ENCODE measurements at places on chromosomes 7 and 10.
A peak's percentile ranks its signal among the peaks of the same experiment; 100 is the strongest.

- no peak for DNase-seq
Observed at GRCh38 chr10:44280226-44281014, 104.5 kb downstream of the CXCL12 start.

DNA sequence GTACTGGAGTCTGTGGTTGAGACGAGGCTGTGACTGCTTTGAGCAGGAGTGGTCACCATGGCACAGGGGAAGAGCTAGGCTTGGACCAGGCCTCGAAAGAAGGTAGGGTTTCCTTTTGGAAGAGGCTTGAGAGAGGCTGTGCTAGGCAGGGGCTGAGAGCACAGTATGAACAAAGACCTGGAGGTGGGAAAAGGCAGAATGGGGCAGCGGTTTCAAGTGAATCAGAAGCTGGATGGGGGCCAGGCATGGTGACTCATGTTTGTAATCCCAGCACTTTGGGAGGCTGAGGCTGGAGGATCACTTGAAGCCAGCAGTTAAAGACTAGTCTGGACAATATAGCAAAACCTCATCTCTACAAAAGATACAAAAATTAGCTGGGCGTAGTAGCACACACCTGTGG lies 65.9 kb downstream of the CLIP2 start:
- DNase-seq = peak; percentile 72

DNA sequence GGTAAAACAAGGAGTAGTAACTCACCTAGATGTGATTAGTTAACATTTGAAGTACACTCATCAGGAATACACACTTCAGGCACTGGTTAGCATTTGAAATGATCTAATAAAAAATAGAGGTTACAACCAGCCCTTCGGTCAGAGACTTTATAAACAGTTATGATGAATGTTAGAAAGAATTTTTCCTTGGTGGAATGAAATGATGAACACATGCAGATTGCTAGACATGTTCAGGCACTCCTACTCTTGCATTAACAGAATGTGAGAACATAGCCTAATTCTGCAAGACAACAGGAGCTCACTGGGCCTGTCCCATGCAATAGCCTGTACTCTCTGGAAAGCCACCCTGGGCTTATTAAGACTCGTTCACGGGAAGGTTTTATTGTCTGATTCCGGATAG lies 47.3 kb upstream of the TECTB start:
- peak; percentile 12 for DNase-seq

DNA sequence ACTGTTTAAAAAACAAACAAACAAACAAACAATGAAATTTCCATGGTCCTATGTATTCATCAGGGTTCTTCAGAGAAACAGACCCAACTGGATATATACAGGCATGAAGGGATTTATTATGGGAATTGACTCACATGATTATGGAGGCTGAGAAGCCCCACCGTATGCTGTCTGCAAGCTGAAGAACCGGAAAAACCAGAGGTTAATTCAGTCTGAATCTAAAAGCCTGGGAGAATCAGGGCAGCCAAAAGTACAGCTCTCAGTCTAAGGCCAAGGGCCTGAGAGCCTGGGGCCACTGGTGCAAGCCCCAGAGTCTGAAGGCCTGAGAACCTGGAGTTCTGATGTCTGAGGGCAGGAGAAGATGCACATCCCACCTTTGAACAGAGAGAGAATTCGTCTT lies 163.5 kb downstream of the MDFIC start:
- DNase-seq = no peak

- DNase-seq = no peak
Observed at GRCh38 chr10:28859791-28860190, 182.5 kb downstream of the BAMBI start.

- no peak for DNase-seq
Observed at GRCh38 chr7:152912511-152912910, 153.0 kb downstream of the ACTR3B start.

GRCh38 chr10:51301644-51302043 lies 227.4 kb downstream of the PRKG1 start:
- peak; percentile 37 for DNase-seq

DNA sequence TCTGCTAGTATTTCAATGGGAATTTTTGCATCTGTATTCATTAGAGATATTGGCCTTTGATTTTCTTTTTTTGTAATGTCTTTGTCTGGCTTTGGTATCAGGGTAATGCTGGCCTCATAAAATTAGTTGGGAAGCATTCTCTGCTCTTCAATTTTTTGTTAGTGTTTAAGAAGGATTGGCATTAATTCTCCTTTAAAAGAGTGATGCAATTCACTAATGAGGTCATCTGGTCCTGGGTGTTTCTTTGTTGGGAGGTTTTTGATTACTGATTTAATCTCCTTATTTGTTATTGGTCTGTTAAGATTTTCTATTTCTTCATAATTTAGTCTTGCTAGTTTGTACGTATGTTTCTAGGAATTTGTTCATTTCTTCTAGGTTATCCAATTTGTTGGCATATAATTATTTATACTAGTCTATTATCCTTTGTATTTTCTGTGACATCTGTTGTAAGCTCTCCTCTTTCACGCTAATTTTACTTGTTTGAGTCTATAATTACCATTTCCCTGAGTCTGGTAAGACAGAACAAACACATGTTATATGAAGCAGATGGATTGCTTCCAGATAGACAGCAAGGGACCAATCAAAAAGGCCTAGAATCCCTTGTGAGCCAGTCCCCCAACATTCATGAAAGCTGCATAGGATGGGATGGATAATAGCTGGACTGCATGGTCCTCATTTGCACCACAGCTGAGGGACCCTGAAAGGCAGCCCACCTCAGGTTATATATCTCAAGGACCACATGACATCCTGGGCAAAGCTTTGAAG lies 54.4 kb downstream of the MTPAP start:
- no peak for DNase-seq

DNA sequence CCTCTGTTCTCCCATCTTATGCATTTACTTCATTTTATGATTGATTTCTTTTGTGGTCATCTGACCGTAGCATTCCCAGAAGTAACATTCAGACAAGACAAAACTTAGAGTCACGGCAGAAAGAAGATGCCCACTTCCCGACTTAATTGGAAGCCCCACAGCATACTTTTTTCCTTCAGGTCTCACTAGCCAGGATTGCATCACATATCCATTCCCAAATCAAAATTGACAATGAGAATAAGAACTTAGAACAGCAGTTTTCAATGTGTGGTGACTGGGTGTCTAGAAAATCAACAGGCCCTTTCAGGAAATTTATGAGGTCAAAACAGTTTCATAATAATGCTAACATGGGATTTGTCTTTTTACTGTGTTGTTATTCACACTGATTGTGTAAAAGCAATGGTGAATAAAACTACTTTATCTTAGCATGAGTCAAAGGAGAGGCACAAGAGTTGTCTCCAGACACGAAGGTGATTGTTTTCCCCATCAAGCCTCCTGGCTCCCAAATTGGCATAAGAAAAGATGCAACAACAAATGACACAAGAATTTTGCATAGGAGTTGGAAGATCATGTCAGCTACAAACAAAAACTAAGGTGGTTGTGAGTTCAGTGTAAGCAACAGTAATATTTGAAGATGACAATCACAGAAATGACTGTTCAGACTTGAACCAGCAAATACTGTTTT lies 493.9 kb downstream of the HTR7 start:
- DNase-seq = no peak

DNA sequence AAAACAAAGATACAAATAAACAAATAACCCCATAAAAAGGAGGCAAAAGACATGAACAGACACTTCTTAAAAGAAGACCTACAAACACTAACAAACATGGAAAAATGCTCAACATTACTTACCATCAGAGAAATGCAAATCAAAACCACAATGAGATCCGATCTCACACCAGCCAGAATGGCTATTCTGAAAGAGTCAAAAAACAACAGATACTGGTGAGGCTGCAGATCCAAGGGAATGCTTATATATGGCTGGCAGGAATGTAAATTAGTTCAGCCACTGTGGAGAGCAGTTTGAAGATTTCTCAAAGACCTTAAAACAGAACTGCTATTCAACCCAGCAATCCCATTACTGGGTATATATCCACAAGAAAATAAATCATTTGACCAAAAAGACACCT lies 80.4 kb upstream of the NRP1 start:
- DNase-seq = no peak

GRCh38 chr10:116780691-116781205 lies 38.4 kb upstream of the HSPA12A start:
- DNase-seq = no peak

- peak; percentile 43 for DNase-seq
Observed at GRCh38 chr7:19772841-19773760, at the start of gene TMEM196. TMEM196 (minus strand) TSS chr7:19773617; CDS start chr7:19772696, 921 bp downstream.

- no peak for DNase-seq
Observed at GRCh38 chr10:73788864-73789658, 3.7 kb downstream of the ZSWIM8 start.

DNA sequence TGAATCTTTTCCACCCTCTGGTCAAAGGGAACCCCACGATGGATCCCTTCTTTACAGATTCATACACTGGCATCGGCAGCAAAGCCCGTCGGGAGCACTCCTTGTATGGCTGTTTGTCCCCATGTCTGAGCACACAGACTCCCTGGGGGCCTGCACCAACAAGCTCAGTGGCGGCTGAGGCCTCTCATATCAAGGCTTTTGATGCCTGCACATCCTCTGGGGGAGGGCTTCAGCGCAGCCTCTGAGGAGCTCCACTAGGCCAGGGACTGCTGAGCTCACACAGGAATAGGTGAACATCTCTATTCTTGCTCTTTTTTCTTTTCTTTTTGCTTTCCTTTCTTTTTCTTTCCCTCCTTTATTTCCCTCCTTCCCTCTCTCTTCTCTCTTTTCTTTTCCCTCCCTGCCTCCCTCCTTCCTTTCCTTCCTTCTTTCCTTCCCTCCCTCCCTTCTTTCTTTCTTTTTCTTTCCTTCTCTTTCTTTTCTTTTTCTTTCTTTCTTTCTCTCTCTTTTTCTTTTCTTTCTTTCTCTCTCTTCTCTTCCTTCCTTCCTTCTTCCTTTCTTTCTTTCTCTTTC lies 174.6 kb downstream of the CCDC3 start:
- DNase-seq = no peak

- DNase-seq = peak; percentile 93
Observed at GRCh38 chr7:45435846-45436245, 138.3 kb upstream of the ADCY1 start.

GRCh38 chr7:107049971-107050532 lies 5.5 kb downstream of the PRKAR2B start:
- no peak for DNase-seq

GRCh38 chr10:73785211-73785720 lies at the start of gene ZSWIM8:
ZSWIM8 (plus strand) TSS chr10:73785606; CDS start chr10:73785879, 273 bp downstream.
- peak; percentile 95 for DNase-seq

DNA sequence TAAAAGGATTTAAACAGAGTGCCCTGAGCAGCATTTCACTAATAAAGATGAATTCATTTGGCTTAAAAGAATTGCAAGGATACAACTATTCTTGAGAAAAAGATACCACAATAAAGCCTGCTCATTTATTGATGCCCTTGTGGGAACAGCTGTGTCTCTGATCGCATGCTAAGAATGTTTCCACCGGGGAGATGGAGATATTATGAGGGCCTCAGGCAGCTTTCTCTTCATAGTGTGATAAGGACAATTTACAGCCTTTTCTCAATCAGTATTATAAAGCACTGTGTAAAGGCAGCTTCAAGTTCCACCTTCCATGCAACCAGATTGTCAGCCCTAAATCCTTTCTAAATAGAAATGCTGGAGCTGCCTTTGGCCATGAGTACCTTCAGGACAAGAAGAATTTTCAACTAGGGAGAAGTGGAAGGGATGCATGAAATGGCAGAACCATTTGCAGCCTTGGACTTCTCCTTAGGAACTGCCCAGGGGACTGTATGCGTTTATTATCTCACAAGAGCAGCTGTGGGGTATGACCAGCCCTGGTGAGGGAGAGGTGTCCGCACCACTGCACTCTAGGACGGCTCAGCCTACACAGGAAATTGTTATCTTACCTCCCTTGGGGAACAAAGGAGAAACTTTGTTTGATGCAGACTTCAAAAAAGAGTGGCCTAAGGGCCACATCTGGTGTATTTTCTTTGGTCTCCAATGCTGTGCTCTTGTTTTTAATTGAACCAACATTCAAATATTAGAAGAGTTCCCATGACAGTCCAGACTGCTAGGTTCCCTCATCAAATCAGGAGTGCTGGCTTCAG lies 116.9 kb upstream of the PCGF5 start:
- no peak for DNase-seq

DNA sequence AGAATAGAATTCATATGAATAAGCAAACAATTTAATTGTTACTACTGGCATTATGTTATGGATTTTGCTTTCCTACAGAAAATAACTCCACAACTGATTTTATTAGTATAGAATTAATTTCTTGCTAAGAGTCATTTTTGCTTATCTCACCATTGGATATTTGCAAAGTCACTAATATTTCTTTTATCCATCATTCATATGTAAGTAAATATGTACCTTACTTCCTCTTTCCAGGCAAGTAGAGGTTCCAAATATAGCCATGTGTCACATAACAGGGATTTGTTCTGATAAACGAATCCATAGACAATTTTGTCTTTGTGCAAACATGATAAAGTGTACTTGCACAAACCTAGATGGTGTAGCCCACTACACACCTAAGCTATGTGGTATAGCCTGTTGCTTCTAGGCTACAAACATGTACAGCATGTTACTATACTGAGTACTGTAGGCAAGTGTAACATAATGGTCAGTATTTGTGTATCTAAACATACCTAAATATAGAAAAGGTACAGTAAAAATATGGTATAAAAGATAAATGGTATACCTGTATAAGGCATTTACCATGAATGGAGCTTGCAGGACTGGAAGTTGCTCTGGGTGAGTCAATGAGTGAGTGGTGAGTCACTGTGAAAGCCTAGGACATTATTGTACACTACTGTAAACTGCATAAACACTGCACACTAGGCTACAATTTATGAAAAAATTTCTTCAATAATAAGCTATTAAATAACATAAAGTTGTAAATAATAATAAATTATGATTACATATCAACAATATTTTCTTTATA lies 18.3 kb downstream of the KLLN start:
- peak; percentile 48 for DNase-seq

DNA sequence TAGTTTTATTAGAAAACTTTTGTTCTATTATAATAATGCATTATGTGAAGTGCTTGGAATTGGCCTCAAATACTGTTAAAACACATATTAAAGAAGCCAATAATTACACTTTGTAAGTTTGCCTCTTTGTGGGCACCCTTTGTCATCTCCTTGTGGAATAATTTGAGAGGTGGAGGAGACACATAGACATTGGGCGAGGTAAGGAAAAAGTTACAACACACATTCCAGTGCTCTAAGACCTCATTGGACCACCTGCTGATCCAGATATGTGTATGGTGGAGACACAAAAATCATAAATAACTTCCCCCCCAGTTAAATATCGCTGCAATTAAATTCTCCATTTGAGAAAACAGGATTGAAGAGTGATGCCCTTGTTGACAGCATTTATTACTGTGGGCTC lies 511.8 kb downstream of the GFRA1 start:
- no peak for DNase-seq
